ENCODE measurements at places on chromosomes 11 and 22.
A peak's percentile ranks its signal among the peaks of the same experiment; 100 is the strongest.

GRCh38 chr11:131324921-131325570, 45.4 kb upstream of the NTM start:
- no peak for DNase-seq

GRCh38 chr22:46068181-46068592, 82.1 kb upstream of the PPARA start:
- peak; percentile 46 for DNase-seq

GRCh38 chr11:128375961-128376360, 211.4 kb downstream of the ETS1 start:
- peak; percentile 25 for DNase-seq

- DNase-seq = no peak
Measured at GRCh38 chr22:49724030-49724892, 103.4 kb downstream of the BRD1 start.

- DNase-seq = no peak
Measured at GRCh38 chr22:35135165-35135564, 69.2 kb downstream of the ISX start.

GRCh38 chr22:46067159-46068111, 82.9 kb upstream of the PPARA start:
- peak; percentile 14 for DNase-seq

GRCh38 chr11:86089659-86090058, 20.8 kb upstream of the PICALM start:
- no peak for DNase-seq

DNA sequence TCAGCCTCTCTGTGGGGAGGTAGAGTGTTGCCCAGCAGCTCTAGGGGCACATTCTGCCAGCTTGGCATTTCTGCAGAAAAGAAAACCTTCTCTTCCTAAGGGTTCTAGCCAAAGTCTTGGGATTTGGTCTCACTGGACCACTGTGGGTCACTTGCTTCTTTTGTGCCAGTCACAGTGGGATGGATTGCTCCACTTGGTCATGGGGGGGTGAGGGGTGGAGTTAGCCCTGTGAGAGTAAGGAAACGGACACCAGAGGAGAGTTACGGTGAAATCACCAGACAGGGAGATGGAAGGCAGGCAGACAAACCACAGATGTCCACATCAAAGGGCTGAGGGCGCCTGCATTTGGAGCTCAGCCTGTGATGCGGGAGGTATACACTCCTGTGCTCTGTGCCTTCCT, 10.8 kb downstream of the SGSM1 start:
- DNase-seq = no peak

DNA sequence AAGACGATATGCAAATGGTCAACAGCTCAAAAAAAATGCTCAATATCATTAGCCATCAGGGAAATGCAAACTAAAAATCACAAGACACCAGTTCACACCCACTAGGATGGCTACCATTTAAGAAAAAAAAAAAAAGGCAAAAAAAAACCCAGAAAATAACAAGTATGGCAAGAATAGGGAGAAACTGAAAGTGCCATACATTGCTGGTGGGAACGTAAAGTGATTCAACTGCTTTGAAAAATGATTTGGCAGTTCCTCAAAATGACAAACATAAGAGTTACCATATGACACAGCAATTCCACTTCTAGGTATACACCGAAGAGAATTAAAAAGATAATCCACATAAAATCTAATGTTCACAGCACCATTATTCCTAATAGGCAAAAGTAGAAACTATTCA, 47.5 kb downstream of the PICALM start:
- DNase-seq = peak; percentile 35

DNA sequence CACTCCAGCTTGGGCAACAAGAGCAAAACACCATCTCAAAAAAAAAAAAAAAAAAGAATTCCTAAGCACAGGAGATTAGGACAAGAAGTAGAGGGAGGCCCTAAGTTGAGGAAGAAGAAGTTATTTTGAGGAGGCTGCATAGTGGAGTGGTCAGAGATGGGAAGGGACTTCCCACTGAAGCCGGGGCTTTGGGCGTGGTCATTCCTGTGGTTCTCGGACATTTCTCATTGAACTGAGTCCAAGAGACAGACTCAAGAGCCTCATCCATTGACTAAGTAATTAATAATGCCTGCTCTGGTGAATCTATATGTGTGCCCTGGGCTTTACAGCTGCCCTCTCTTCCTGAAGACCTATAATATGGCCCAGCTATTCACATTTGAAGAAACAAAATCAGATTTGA, 53.2 kb upstream of the FTH1 start:
- DNase-seq = no peak

DNA sequence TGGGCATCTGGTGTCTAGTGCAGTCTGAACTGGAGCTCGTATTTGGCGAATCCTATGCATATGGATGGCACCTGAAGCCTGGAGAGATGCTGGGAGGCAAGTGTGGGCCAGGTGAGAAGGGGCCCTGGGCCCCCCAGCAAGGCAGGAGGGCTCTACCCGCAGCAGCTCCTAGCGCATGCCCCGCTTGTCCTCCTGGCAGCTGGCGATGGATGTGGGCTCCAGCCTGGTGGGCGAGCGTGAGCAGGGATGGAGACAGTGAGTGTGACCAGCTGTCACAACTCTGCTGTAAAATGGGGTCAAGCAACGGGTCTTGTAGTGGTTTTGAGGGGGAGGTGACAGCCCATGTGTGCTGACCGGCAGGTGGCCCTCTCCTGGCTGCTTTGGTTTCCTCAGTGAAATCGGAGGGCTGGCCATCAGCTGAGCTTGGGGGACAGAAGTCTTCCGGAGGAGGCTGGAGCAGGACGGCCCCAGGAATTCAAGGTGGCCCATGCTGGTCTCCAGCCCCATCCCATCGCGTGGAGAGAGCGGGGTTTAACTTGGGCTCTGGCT, 12.0 kb downstream of the FRMD8 start:
- DNase-seq = no peak

- no peak for DNase-seq
Measured at GRCh38 chr11:2103668-2104523, 35.3 kb downstream of the IGF2 start.

Data from hematopoietic multipotent progenitor cell treated with erythropoietin and hydrocortisone succinate and interleukin-3 and kit ligand, for 8 days (in vitro differentiated cells).